ENCODE measurements at places on chromosomes 4 and X.
A peak's percentile ranks its signal among the peaks of the same experiment; 100 is the strongest.

DNA sequence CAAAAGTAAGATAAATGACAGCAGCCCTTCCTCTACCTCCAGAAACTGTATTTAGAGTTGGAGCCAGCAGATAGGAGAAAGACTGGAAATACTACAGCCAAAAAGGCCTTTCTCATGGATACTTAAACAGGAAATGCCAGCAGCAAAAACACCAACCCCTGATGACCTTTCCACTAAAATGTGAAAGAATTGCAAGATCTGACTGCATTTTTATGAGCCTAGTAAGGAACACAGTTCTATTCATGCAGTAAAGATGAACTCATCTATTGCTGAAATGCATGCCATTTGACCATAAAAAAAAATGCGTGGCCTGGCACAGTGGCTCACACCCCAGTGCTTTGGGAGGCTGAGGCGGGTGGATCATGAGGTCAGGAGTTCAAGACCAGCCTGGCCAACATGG, 19.9 kb downstream of the ABCG2 start:
- DNase-seq: no peak

DNA sequence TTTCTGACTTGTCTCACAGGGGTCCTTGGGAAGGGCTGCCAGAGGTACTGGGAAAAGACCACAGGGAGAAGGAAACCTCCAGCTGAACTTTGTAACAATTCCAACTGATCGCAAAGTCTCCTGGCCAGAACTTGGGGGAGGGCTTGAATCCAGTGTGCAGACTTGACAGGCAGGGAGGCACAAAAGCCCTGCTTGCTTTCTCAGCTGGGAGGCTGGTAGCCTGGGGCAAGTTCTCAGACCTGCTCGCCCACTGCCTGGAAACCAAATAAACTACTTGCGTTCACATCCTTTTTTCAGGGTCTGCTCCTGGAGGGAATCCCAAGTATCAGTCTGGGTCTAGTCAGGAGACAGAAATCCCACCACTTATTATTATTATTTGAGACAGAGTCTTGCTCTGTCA, 48.0 kb upstream of the CASK start:
- no peak for DNase-seq

DNA sequence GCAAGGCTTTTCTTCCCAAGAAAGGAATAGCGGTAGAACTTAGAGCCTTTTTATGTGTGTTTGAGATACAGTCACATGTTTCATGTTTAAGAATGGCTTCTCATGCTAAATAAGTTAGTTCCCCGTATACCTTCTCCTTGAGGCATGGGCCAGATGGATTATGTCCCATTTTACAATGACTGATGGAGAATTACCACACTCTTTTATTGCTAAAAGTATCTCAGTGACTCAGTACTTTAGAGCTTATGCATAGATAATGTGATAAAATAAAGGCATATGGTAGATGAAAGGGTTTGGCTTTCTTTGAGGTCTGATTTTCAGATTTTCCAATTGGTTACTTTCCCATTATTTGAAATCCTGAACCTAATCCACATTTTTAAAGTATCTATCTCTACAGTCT, 121.8 kb upstream of the BMPR1B start:
- no peak for DNase-seq

DNA sequence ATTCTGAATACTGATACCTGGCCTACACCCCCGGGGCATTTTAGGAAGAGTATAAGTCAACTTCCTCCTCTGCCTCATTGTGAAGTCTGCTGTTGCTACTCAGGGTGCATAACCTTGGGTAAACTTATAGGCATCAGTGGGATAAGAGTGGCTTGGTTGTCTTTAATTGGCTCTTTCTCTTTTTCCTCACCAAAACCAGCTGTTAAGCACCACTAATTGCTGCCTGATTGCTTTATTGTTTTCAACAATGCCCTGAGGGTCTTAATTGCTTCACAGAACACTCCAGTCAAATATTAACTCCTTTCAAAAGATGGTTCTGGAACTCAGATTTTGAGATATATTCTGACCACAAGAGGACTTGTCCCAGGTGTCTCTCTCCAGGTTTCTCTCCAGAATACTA, 337.0 kb upstream of the MAGEB16 start:
- no peak for DNase-seq

GRCh38 chr4:132276989-132277388, 872.1 kb upstream of the PCDH10 start:
- no peak for DNase-seq

DNA sequence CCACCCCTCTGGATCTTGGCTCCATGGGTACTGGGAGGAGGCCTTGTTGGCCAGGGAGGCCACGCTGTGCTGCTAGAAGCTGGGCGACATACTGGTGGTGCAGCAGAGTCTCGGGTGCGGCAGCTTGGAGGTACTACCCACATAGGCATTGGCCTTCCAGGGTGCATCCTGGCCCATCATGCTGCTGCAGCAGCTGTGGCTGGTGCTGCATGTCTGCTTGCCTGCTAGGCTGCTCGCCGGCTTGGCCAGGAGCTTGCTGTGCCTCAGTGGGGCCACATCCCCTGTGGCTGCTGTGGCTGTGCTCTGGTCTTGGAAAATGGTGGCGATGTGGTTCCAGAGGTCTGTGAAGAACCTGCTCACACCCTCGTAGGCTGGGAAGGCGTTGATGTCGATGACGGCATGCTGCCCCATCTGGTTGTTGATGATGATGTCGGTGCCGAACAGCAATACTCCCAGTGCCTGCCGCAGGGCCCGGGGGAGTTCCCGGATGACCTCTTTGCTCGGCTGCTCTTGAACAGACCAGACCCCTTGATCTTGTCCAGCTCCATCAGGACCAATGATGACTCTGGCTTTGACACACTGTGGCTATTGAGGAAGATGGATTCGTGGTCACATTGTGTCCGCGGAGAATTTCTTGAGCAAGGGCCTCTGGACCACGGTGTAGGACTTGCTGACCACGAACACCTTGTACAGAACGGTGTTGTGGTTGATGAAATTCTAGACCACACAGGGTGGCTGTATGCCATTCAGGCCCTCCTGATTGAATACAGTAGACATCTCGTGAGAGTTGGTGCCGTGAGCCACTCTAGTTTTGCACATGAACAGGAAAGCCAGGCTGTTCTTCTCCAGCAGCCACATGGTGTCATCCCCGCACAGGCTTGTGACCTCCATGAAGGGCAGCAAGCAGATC, 11.8 kb downstream of the RBM10 start:
- no peak for DNase-seq

GRCh38 chrX:152819732-152820131, 10.8 kb downstream of the CETN2 start:
- DNase-seq: no peak

DNA sequence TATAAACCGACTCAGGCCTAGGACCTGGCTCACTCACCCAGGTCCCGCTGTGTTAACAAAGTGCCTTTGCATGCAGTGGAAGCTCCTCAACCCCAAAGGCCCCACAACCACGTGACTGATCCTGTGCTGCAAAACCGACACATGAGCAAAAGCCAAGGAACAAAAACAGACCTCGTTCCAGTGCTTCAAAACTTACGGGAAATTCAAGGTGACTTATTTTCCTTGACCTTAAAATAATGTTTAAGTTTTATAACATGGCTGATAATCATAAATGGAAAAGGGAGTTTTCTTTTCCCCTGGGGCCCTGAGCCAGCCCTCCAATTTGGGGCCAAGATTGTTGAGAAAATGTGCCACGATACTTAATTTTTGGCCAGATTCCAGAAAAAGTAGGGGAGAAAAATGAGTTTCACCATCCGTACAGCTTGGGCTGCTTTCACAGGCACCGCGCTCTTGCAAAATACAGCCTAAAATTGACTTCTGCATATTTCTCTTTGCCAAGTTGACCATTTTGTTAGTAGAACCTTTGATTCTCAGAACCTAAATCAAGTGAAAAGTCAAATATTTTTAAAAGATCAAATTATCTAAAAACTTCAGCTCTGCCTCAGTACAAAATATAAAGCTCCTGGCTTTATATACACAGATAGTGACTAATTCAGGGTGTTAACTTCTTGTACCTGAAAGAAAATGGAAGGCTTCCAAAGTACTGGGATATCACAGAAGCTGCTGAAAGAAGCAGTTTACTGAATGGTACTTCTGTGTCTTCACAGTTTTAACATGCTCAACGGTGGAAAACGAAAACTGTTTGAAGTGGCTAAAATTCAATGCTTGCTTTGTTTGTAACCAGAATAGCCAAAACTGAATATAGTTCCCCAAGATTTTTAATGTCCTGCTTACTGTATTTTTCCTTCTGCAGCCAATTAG, 93.8 kb downstream of the APBB2 start:
- DNase-seq: no peak

- DNase-seq: peak; percentile 36
Observed at GRCh38 chrX:7132335-7133049, 15.0 kb upstream of the STS start.

DNA sequence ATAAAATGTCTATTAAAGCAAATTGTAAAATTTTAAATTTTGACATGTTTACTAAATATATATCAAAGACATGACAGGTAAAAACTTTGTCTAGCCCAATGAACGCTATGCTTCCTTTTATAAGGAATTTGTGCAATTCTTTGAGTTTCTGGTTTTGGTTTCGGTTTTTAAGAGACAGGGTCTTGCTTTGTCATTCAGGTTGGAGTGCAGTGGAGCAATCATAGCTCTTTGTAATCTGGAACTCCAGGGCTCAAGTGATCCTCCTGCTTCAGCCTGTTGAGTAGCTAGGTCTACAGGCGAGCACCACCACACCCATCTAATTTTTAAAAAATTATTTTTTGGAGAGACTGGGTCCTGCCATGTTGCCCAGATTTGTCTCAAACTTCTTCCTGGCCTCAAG, 60.7 kb downstream of the BLTP1 start:
- DNase-seq: no peak

DNA sequence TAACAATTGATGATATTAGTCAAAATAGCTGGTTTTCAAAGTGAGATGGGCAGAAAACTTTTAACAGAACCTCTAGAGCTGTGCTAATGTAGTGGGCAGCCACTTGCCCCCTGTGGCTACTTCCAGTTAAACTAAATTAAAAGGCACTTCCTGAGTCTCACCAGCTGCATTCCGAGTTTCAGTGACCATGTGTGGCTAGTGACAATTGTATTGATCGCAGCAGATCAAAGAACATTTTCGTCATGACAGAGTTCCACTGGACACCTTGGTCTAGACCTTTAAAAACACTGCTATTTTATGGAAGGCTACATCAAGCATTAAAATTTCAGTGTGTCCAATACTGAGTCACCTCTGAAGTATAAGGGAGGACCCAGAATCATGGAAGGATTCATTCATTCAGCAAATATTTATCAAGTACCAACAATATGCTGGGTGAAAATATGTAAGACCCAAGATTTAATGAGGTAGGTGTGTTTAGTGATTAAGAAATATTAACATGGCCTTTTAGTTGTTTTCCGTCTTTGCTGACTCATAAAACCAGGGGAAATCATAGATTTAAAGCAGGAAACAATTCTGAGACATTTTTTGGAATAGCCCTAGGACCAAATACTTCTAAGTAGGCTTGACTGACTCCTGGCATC, 5.1 kb upstream of the FAT1 start:
- no peak for DNase-seq

- DNase-seq: no peak
Observed at GRCh38 chrX:42290608-42291007, 367.3 kb upstream of the CASK start.

GRCh38 chr4:122584519-122584918, 36.3 kb downstream of the IL21 start:
- no peak for DNase-seq

GRCh38 chr4:76752861-76753501, 145.0 kb downstream of the SOWAHB start:
- DNase-seq: no peak

DNA sequence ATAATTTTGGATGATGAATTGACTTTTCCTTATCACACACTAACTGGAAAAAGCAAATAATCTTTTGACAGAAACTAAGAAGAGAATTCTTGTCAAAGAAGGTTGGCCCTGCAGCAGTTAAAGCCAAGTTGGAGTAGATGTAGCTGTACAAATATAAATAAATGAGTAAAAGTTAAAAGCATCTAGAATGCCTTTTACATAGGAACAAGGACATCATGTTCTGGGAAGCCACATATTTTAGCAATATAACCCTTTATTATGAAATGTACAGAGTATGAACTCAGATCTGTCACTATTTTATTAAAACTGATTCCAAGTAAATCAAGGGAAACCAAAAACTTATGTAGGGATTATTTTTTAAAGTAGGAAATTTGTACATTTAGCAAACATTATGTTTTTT, 269.4 kb upstream of the FAT4 start:
- no peak for DNase-seq

DNA sequence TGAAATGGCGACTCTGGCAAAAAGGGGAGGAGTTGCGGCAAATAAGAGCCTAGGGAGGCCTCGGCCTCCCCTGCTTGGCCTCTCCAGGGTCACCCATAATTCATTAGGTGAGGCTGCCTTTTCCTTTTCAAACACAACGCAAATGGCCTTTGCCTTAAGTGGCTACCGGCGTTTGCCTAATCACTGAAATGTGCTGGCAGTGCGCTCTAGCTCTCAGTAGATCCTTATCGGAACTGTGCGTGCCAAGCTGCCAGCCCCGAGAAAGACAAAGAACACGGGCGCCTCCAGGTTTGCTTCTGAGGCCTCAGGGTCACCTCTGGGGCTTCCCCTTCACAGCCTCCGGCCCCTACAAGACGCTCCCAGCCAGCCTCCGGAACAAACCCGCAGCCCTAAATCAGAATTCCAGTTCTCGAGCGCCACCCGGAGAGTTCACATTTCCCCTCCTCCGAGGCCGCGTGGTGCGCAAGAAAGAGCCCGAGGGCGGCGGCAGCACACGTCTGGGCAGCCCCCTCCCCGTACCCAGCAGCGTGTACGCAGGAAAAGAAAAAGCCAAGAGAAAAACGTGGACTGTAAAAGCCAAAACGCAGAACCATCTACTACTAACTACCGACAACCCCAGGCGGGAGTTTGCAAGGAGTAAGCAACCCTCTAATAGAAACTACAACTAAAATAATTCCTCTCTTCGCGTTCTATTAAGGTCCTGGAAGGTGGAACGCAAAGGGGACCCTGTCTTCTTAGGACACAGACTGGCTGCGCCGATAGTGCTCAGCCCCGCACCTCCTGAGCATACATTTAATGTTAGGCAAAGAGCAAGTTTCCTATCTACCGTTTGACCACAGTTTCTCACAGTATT, 76.5 kb upstream of the BCOR start:
- no peak for DNase-seq

GRCh38 chr4:93216646-93217045, 611.9 kb upstream of the ATOH1 start:
- no peak for DNase-seq

DNA sequence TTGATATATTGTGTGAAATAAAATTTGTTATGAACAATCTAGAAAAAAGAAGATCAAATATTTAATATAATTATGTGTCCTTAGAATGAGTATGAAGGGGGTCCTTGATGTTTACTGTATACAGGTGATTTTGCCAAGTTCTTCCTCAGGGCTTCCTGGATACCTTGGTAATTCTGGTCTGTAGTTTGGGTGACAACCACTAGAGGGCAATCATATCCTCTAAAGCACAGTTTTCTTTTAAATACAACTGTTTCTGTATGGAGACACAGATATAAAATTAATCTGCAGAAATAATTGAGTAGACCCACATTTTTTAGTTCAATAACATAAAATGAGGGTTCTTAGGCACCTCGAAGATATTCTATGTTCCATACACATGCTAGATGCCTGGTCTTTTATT, 157.7 kb downstream of the SPANXN1 start:
- peak; percentile 1 for DNase-seq

- no peak for DNase-seq
Observed at GRCh38 chrX:149371986-149372385, 133.1 kb downstream of the IDS start.

- DNase-seq: no peak
Observed at GRCh38 chr4:122525865-122526264, 69.3 kb upstream of the IL2 start.

- no peak for DNase-seq
Observed at GRCh38 chrX:35809781-35810180, 11.6 kb downstream of the MAGEB16 start.

GRCh38 chr4:138243369-138243768, 1.2 kb upstream of the SLC7A11 start:
- DNase-seq: no peak
